SJSA1 (cell line): ENCODE measurements at places on chromosomes 4 and X.

DNA sequence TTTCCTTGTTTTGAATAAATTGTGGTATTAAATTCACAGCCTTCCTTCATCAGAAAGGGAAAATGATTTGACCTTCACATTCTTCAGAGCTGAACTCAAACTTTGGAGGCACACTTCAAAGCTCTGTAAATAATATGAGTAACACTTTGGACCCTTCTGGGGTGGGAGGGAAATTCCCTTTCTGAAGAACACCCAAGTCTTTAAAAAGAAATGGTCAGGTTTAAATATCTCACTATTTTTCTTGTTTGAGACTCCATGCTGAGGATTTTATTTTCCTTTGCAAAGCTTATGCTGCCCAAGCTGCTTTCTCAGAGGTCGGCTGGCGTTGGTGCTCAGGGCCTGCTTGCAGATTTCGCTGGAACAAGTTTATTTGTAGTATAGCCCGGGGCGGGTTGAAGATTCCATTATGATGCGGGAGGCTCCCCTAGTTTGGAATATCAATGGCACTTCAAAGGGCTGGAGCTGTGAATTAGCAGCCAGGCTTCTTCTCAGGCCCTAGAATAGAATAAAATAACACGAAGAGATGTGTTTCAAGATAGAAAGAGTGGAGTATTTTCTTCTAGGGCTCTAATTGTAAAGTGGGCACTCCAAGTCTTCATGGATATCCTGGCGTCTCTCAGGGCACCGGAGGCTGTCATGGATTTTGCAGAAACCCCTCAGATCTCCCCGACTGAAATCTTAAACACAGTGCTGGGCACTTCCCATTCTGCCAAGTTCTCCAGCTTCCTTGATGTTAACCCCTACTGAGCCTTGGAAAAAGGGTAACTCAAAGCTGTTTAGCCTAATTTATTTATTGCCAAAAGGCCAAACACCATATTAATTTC, 315.6 kb downstream of the GPAT3 start:
- DNase-seq = peak; percentile 92

DNA sequence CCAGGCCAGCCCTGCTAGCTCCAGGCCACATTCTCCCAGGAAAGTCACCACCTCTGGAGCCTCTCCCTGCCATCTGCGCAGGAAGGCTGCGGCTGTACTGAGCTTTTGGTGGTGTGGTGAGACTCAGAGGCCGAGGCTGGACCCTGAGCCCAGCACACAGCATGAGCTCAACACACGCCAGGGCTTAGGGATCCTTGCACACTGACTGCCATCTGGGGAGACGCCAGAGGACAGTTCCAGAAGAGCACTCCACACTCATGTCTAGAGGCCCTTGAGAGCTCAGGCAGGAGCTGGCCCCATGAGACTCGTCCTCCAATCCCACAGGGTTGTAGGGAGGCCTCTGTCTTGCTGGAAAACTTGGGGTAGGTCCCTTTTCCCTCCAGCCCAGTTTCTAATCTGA, 40.6 kb downstream of the ABLIM2 start:
- no peak for DNase-seq

GRCh38 chrX:119757979-119758730, at the start of gene SOWAHD:
Gene SOWAHD, plus strand, starts transcription at chrX:119758588. Its CDS starts 80 bp downstream, at chrX:119758668.
- no peak for DNase-seq

- no peak for DNase-seq
Measured at GRCh38 chrX:120775959-120776358, 99.7 kb downstream of the CT47B1 start.

DNA sequence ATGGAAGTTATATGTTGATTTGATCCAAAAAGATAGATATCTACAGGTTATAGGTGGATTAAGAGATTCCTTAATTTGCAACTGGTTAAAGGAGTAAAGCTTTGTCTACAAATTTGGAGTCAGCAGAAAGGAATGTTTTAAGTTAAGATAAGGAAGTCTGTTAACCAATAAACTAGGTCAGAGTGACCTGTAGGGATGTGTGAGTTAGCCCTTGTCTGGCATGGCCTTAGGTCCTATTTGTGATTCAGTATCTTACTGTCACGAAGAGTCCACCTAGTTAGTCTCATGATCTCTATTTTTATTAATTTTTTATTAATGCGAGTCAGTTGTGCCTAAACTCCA, 230.8 kb downstream of the INPP4B start:
- DNase-seq = no peak

- DNase-seq = no peak
Measured at GRCh38 chr4:131613086-131613823, 1535.8 kb upstream of the PCDH10 start.

- no peak for DNase-seq
Measured at GRCh38 chr4:140020457-140021361, 133.3 kb downstream of the MAML3 start.

DNA sequence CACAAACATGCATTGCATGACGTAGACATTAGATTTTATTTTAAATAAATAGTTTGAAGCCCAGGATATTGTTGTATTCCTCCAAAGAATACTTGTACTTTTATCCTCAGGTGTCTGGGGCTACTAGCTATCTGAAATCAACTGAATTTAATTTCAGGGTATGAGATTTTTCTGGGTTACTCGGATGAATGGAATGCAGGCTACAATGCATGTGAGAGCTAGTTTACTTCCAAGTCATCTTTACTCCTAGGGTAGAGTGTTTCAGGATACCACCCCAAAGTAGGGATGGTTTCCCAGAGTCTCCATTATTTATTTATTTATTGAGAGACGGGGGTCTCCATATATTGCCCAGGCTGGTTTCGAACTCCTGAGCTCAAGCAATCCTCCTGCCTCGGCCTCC, 66.4 kb downstream of the HPRT1 start:
- DNase-seq = no peak

DNA sequence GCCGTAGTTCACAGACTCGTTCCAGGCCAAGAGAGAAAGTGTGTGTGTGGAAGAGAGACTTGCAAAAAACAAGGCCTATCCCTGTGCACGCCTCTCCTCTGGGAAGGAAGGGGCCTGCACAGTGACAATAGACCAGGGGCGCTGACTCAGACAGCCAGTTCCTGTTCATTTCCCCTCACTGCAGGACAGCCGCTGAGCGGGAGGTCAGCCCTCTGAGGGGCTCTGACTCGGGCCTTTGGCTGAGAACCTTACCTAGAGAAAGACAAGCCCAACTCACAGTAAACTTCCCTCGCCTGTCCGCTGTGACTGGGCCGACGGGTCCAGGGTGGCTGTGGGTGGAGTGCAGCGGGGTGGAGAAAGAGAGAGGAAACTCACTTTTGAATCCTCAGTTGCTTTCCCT, 52.1 kb downstream of the RTL5 start:
- DNase-seq = no peak

- DNase-seq = no peak
Measured at GRCh38 chr4:92992758-92993157, 689.0 kb downstream of the GRID2 start.

DNA sequence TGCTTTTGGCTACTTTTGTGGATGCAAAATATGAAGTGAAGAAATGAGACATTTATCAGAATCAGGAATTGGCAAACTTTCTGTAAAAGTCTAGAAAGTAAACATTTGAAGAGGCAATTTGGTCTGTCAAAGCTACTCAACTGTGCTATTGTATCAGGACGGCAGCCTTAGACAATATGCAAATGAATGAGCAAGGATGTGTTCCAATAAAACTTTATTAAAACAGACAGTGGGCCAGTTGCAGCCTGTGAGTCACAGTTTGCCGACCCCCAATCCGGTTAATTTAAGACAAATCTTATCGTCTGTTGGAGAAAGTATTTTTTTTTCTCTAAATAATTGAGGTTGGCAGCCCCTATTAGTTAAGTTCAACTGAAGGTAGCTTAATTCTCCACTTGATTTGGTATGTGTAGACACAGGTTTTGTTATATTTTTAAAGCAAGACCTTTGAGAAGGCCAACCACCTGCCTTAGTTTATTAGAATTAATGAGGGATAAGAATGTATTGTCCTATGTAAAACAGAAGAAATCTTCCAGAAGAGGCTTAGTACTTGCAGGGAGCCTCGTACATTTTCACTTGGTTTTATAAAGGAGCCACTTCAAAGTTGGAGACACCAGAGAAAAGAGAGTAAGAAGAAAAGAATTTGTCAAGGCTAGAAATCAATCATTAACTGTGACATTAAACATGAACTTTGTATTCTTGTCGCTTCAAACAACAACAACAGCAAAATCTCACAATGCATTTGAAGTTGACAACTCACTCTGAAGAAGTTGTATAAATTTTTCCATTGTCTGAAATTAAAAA, 81.6 kb upstream of the FAT1 start:
- DNase-seq = no peak

DNA sequence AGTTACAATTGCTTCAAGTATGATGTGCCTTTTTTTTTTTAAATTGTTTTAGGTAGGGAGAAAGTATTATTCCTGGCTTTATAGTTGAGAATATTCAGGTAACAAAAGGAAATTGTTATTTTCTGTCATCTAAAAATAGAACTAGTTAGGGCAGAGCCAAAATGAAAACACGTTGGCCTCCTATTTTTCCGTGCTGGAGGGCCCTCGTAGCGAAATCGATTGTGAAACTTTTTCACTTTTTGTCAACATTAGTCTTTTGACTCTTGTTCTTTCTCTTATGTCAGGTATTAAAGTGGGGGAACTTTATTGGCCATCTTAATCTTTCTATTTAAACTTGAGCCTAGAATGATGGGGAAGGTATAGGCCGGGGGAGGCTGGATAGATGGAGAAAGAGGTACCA, 104.9 kb downstream of the ARHGAP10 start:
- no peak for DNase-seq

GRCh38 chrX:40784516-40785151, 49.3 kb upstream of the MED14 start:
- DNase-seq = no peak

GRCh38 chr4:109174224-109174953, 128.1 kb downstream of the COL25A1 start:
- no peak for DNase-seq

DNA sequence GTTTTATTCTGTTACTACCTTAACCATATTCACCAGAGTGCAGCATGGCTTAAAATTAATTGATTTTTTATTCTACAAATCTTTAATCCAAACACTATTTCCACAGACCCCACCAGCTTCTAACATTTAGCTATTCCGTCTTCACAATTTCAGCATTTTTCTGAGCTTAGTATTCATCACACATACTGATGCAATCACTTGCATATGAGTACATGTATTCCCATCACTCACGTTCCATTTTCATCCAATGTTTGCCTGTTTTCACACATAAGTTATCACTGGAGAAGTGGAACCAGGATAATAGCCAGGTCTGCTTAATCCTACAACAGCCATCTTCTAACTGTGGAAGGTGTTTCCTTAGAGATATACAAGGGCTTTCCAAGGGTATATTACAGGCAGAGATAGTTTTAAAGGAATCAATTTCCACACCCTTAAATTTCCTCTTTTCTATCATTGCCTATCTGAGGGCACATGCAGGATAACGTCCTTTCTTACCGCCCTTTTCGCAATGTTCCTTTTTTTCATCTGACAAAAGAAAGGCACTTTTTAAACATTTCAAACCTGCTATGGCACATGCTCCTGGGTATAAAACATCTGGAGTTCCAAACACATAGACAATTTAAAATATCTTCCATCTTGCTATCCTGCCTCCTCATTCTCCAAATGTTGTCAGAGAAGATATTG, 115.8 kb downstream of the CORIN start:
- no peak for DNase-seq

- no peak for DNase-seq
Measured at GRCh38 chr4:40536032-40536431, 93.6 kb downstream of the RBM47 start.

DNA sequence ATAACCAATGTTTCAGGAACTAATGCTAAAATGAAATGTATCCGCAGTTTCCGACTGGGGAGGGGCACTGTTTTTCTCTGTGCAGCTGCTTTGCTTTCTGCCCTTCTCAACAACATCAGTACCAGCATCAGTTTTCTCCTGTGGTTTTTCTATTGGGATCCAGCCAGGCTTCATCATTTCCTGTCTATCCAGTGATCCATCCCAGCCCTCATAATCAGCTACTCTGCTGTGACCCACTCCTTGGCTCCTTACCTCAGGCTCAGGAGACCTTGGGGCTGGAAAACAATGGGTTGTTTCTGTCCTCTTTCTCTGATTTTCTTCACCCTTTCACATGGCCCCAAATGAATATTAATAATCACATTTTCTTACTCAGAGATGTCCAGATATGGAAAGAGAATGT, 222.2 kb upstream of the DKK2 start:
- DNase-seq = no peak

DNA sequence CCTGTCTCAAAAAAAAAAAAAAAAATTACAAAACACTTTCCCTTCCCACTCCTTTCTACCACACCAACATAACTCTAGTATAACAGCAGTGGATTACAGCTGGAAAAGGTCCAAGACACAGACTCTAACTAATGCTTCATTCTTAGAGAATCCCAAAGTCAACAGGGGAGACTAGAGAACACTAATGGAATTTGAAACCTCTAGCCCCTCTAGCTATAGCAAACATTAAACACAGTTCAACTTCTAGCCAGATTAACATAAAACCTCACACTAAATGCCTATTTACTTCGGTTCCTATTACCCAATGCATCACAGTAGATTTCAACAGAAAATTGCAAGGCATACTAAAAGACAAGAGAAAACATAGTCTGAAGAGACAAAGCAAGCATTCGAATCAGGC, 10.5 kb upstream of the DHX15 start:
- DNase-seq = no peak

GRCh38 chrX:31061091-31061490, 10.8 kb downstream of the FTHL17 start:
- no peak for DNase-seq

GRCh38 chr4:138954428-138954827, 61.2 kb upstream of the NOCT start:
- DNase-seq = no peak

GRCh38 chr4:109052821-109053220, 249.6 kb downstream of the COL25A1 start:
- no peak for DNase-seq

GRCh38 chr4:175790083-175790482, 22.0 kb downstream of the GPM6A start:
- DNase-seq = no peak

DNA sequence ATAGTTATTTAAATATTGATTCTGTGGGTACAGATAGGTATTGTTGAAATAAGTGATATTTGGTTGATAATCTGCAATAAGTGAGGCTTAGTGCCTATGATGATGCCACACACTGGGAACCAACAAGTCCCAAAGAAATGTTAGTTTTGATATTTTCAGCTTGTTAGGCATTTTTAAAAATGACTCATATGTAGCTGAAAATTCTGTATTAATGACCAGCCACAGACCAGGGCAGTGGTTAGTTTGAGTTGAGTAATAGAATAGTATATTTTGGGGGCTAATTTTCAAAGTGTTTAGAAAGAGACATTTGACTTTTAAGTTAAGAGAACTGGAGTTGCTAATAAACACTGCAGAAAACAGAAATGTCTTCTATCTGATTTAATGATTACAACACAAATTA, 9.4 kb downstream of the INTU start:
- DNase-seq = no peak
